Lower leg skin (tissue), 4 donors: ENCODE measurements at places on chromosomes 11 and 22.

- no peak for DNase-seq
These were observed 12.1 kb downstream of the TYR start for GRCh38 chr11:89189776-89190175.

DNA sequence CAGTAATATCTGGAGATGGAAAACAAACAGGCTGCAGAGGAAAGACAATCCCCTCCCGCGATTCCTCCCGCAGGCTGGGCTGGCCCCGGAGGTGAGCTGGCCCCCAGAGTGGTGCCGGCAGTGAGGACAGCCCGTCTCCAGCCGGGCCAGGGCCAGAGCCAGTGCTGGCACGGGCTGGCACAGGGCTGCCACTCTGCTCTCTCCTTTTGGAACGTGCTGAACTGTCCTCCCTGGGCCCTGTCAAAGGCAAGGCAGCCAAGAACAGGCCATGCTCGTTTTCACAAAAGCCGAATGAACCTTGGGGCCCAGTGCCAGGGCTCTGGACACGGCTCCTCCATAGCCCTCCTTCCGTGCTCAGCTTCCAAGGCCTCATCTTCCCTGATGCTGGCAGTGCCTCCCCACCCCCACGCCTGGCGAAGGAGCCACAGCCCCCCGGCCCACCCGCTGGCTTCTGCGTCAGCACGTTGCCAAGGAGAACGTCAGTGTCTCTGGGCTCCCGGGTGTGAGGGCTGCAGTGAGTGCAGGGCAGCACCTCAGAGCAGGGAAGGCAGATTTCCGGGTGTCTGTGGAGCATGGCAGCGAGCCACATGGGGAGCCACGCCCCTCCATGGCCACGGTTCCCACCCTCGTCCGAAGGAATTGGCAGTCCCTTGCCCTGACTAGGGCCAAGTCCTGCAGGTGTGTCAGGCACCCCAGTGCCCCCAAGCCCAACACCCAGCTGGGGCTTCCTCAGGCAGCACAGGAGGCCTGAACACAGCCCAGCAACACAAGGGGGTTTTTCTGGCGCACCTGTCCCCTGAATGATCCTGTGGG, 28.6 kb downstream of the GNAZ start:
- DNase-seq: no peak

DNA sequence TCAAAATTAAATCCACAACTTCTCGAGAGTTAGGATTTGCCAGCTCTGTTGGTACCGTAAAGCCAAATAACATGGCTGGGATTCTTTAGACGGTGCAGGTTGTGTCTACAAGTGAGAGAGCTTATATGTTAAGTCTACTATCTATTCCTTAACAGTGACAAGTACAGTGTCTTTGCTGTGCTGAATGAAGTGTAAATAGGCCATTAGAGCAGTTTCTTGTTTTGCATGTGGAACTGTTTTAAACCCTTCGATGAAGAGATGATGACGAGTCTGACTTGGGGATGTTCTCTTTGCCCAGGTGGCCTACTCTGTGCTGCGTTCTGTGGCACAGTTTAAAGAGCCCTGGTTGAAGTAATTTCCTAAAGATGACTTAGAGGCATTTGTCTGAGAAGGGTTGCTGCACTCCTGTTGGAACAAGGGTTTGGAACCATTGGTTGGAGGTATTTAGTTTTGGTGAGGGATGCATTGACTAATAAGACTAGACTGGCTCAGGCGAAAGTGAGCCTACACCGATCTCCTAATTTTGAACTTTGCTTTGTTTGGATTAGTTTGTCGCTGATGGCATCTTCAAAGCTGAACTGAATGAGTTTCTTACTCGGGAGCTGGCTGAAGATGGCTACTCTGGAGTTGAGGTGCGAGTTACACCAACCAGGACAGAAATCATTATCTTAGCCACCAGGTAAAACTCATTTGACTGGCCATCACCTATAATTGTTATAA, 988 bp downstream of the RPS3 start:
- DNase-seq: no peak

DNA sequence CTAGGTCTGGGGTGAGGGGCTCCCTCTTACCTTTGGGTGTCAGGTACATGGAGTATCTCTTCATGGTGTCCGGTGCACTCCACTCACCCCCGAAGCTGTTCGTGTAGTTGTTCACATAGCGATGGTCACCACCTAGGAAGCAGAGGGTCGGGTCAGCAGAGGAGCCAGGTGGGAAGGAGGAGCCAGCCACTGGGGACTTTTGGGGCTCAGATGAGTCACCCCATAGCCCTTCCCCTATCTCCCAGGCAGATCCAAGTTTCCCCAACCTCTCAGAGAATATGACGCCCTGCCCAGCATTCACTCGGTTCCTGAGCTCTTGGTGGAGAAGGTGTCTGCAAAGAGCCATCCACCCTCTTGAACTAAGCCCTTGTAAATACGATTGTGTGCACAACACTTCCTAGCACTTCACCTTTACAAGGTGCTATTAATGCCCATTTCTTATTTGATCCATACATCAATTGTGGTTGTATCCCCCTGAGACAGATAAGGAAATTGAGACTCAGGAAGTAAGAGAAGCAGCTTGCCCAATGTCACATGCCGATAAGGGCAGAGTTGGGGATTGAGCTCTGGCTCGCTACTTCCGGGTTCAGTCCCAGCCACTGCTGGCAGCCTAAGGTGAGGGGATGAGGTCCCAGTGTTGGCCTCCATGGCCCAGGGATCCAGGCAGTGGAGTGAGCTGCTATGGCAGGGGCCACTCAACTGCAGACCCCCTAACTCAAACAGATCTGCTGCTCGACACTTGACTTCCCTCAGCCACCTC, 14.8 kb downstream of the TRIM29 start:
- no peak for DNase-seq

DNA sequence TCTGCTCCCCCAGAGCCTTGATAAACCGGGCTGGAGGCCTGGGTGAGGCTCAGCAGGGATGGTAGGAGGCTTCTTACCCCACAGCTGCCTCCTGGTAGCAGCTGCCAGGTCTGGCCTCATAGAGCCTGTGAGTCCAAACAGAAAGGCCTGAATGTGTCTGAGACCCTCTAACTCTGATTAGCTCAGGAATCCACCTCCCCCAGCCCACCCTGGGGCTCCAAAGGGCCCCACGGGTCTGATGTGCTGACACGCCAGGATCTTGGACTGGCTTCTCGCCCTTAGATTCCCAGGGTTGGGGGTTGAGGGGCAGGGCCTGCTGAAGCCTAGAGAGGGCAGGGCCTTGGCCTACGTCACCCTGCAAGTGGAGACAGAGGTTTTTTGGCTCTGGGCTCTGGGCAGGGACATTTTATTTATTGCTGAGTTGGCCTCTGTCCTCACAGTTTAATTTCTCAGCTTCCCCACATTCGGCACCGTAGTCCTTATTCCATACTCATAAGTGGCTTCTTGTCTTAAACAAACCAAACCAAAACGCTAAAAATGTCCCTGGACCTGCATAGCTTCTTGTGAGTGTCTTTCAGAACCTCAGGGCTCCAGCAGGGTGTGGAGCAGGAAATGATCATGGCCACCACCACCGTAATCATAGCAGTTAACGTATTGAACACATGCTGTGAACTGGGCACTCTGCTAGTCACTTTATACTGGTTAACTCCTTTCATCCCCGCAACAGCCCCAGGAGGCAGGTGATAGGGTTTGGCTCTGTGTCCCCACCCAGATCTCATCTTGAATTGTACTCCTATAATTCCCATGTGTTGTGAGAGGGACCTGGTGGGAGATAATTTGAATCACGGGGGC, 25.1 kb downstream of the KIAA1671 start:
- DNase-seq: peak; percentile 59

DNA sequence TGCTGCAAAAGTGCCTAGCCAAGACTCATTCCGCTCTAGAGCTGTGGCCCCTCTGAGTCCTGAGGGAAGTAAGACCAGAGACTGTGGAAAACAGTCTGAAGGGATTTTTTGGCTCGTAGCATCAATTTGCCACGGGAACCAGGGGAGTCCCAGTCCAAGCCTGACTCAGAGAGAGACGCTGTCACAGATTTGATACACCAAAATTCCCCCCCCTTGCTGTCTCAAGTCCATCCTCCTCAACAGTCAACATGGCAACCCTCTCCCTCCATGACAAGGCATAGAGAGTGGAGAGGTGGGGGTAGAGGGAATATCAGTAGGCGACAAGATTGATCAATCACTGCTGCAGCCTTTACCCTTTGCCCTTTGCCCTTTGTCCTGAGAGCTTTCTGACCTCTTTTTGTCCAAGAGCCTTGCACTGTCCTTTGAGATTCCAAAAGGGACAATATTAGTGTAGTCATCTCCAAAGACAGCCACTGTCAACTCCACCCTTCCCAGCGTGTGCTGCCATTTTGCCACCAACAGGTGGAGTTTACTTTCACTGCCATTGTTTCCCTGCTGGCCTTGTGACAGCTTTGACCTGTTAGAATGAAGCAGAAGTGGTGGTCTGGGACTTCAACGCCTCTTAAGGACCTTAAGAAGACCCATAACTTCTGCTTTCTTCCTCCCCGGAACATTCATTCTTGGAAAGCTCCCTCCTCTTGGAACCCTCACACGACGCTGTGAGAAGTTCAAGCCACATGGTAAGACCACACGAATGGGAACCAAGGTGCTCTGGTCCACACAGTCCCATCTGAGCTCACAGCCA, 7.3 kb downstream of the SLC15A3 start:
- no peak for DNase-seq

DNA sequence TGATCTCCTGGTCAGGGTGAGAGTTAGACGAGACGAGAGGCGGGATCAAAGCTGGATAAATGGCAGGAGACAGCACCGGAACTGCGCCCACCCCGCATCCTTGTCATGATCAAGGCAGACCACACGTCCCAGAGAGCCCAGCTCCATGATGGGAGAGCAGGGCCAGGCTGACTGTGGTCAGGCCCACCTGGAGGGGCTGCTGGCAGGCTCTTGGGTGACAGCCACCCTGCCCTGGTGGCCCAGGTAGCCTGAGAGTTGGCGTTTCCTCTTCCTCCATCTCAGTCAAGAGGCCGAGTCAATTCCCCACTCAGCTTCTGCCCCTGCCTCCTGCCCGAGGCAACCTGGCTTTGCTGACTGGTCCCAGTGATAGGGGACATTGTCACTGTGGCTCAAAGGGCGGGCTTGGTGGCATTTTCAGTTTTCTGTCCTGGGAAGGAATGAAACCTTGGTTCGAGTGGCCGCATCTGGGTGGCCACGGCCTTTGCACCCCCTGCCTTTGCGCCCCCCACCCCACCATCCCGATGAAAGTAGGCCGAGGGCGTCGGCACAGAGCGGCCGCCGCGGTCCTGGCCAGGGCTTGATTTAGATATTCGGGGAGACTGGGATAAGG, 60.8 kb upstream of the PPARA start:
- no peak for DNase-seq

- peak; percentile 27 for DNase-seq
These were observed 700 bp upstream of the DEPDC5 start for GRCh38 chr22:31753005-31753633.

DNA sequence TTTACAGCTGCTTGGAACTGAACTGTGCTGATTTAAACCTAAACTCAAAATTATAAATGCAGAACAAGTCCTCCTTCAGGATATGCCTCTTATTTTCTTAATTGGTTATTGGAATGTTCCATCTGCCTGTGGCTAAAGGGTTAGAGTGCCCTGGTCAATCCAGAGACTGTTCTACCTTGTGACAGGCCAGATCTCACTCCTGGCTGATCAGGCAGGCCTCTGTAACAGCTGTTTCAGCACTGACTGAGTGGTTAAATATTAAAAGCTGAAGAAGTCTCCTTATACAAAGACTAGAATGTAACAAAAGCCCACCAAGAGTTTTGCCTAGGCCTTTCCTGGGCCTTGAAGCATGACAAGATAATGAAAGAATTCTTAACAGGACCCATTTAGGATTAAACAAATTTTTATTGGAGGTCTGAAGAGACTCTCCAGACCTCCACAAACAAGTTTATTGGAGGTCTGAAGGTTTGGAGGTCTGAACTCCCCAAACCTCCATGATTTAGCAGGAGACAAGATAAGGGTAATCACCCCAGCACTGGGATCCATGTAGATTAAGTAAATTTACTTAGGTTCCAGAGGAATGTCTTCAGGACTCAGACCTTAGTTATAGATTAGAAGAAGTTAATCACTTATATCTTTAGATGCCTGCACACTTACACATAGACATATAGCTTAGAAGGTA, 35.8 kb downstream of the TMPRSS5 start:
- no peak for DNase-seq
